Activated CD4-positive, alpha-beta T cell treated with anti-CD3 and anti-CD28 coated beads, Interleukin-2, amount 50 U/mL, for 16 hours (primary cell): ENCODE measurements at places on chromosomes 7 and 10.

- DNase-seq: no peak
These were observed 161.3 kb downstream of the EGFR start for GRCh38 chr7:55179931-55180682.

- no peak for DNase-seq
These were observed 62.4 kb upstream of the LRRC18 start for GRCh38 chr10:49001870-49002672.

GRCh38 chr7:75596727-75597614 is 104.9 kb downstream of the SPDYE5 start:
- DNase-seq: peak; percentile 91

DNA sequence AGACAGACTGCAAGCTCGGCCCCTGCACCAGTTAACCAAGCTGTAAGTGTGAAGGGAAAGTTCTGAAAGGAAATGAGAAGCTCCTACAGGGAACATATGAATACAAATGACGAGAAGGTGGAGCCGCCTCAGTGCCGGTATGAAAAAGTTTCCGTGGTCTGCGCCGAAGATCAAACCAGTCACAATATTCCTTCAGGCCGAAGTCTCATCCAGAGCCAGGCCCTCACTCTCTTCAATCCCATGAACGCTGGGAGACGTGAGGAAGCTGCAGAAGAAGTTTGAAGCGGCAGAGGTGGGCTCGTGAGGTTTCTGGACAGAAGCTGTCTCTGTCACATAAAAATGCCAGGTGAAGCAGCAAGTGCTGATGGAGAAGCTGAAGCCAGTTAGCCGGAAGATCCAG is 71.9 kb downstream of the CFAP46 start:
- DNase-seq: no peak

DNA sequence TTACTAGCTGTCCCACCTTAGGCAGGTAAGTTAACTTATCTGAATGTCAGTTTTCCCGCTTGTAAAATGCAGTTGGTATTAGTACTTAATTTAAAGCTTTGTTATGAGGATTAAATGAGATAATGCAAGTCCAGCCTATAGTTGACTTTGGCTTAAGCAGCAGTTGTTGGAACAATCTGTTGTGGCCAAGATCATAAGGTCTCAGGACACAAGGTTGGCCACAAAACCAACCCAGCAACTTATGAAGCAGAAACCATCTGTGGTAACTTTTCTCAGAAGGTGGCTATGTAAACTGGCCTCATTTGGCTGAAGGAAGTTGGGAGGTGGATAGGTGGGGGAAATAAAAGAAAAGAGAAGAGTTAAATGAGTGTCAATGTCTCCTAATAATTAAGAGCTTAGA is 29.4 kb downstream of the ENTPD1 start:
- DNase-seq: peak; percentile 49

DNA sequence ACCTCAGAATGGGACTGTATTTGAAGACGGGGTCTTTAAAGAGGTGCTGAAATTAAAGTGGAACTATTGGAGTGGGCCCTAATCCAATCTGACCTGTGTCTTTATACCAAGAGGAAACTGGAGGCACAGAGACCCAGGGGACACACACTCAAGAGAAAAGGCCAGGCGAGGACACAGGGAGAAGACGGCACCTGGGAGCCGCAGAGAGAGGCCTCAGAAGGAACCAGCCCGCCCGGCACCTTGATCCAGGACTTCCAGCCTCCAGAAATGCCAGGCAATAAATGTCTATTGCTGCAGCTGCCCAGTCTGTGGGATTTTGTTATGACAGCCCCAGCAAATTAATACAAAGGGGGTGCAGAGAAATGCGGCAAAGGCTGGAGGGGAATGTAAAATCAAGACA is 10.5 kb downstream of the CARD11 start:
- no peak for DNase-seq

DNA sequence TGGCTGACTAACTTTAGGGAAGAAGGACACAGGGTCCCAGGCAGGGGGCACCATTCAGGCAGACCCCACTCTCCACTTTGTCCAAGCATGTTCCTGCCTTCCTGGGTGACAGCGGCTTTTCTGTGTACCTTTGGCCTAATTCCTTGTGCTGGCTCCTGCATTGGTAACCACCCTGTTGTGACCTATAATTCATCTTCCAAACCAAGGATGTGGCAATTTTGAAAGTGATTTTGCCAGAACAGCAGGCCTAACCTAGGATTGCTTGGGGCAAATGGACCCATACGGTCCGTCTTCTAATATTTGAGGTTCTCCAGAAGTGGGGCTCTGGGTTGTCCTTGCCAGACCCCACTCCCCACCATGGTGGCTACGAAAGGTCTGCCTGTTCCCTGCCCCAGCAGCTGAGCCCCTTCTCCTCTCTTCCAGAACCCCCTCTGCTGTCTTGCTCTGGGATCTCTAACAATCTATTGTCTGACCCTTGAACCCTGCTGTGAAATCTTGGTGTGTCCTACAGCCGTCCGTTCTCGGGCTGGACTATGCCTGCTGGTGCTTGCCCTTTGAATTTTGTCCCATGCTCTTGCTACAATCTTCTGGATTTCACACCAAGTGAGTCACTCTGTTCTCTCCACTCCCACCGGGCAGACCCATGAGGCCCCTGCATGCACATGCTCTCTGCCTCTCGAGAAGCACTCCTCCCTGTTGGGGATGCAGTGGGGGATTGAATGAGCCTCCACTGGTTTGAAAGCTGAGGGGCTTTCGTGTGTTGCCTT is 316.0 kb downstream of the CXCL12 start:
- DNase-seq: no peak

DNA sequence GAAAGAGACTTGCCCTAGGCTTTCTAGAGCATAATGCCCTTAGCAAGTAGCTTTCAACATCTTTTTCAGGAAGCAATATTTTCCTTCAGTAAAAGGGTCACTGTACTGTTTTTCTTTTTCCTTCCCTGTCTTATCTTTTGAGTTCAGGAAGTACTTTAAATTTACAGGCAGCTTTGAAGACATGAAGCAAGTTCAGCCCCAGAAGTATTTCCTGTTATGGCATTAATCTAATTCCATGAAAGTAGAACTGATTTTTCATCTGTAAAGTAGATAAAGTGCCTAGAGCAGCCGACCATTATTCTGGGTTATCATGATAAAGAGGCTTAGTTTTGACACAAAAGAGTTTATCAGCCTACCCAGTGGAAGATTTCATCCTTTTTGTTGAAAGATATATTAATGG is 288.2 kb downstream of the ADK start:
- DNase-seq: no peak

GRCh38 chr7:901388-902154 is 25.2 kb downstream of the GET4 start:
- DNase-seq: peak; percentile 49

DNA sequence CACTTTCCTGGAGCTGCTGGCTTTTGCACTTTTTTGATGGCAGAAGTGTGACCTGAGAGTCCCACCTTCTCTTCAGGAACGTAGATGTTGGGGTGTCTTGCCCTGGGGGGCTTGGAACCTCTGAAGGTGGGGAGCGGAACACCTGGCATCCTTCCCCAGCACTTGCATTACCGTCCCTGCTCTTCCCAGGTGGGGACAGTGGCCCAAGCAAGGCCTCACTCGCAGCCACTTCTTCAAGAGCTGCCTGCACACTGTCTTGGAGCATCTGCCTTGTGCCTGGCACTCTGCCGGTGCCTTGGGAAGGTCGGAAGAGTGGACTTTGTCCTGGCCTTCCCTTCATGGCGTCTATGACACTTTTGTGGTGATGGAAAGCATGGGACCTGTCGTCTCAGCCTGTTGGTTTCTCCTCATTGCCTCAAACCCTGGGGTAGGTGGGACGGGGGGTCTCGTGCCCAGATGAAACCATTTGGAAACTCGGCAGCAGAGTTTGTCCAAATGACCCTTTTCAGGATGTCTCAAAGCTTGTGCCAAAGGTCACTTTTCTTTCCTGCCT is 31.1 kb downstream of the PFKFB3 start:
- no peak for DNase-seq

- no peak for DNase-seq
These were observed 102.7 kb downstream of the ANKRD26 start for GRCh38 chr10:26997610-26998009.

- no peak for DNase-seq
These were observed 415.3 kb upstream of the SEMA3D start for GRCh38 chr7:85602196-85602595.

- no peak for DNase-seq
These were observed 118.9 kb downstream of the SND1 start for GRCh38 chr7:127770885-127771284.

DNA sequence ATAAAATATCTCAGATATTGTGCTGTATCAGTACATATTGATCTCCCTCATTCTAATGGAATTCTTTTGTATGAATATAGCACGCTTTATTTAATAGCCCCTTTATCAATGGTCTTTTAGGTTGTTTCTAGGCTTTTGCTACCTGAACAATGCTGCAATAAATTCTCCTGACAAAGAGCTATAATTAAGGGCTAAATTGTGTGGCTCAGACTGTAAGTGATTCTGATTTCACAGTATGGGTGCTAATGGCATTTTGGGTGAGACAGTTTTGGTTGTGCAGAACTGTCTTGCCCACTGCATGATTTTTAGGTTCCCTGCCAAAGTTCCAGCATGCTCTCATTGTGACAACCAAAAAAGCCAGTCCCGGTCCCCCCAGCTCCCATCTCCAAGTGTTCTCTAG is 363.2 kb downstream of the REEP3 start:
- DNase-seq: no peak

DNA sequence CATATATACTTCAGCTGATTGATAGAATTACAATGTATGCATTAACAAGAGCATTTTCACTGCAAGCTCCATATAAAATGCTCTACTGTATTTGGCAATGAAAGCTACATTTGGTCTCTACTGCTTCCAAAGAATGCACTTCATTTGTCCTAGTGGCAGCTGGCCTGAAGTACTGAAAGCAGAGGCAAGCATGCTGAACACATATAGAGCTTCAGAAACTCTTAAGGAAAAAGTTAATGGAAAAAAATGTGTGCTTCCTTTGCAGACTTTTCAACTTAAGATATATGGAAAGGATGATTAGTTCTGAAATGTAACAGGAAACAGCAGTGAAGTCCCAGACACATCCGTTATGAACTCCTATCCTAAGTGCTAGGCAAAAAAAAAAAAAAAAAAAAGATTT is 537.1 kb upstream of the POM121L12 start:
- DNase-seq: no peak

GRCh38 chr10:79604294-79604693 is 6.4 kb upstream of the SFTPA1 start:
- no peak for DNase-seq
